ENCODE measurements at places on chromosomes 2 and 18.

GRCh38 chr2:146847846-146848245, 997.0 kb upstream of the ACVR2A start:
- no peaks in the 10 kb centered on the region for H3K36me3 ChIP-seq
- no peaks in the 10 kb centered on the region for H3K27me3 ChIP-seq
- DNase-seq = no peak
- H3K4me3 ChIP-seq = no peak overlapping the region
- H3K4me1 ChIP-seq = no peaks in the 10 kb centered on the region

DNA sequence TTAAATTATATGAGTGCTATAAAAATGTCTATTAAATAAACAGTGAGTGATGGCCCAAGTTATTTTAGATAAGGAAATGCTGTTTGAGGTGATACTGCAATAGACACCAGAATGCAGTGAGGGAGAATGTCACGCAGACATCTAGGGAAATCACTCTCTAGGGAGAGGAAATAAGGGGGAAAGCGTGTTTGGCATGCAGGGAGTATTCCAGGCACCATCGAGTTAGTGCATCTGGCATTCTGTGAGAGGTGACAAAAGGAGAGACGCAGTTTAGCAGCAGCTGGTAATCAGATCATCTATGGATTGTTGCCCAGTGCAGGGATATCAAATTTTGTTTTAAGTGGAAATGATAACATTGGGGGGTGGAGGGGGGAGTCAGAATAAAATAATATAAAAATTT, 175.4 kb upstream of the NETO1 start:
- no peaks in the 10 kb centered on the region for H3K27me3 ChIP-seq
- H3K4me3 ChIP-seq = no peak overlapping the region
- no peak for DNase-seq
- H3K36me3 ChIP-seq = no peaks in the 10 kb centered on the region
- H3K4me1 ChIP-seq = no peaks in the 10 kb centered on the region
- H3K27ac ChIP-seq = no peak overlapping the region

DNA sequence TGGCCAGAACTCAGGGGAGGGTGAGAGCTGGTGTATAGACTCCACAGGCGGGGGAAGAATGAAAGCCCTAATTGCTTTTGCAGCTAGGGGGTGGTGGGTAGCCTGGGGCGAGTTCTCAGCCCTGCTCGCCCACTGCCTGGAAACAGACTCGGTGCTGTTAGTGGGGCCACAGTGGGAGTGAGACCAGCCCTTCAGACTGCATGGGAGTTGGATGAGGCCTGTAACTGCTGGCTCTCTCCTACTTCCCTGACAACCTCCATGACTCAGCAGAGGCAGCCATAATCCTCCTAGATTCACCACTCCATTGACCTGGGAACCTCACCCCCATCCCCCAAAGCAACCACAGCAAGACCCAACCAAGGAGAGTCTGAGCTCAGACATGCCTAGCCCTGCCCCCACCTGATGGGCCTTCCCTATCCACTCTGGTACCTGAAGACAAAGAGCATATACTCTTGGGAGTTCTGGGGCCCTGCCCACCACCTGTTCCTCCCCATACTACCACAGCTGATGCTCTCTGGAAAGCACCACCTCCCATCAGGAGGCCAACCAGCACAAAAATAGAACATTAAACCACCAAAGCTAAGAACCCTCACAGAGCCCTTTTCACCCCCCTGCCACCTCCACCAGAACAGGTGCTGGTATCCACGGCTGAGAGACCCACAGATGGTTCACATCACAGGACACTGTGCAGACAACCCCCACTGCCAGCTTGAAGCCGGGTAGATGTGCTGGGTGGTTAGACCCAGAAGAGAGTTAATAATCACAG, 226.3 kb downstream of the EIPR1 start:
- H3K36me3 ChIP-seq = no peaks in the 10 kb centered on the region
- no peak overlapping the region for H3K4me3 ChIP-seq
- H3K27me3 ChIP-seq = no peaks in the 10 kb centered on the region
- no peak overlapping the region for H3K27ac ChIP-seq

DNA sequence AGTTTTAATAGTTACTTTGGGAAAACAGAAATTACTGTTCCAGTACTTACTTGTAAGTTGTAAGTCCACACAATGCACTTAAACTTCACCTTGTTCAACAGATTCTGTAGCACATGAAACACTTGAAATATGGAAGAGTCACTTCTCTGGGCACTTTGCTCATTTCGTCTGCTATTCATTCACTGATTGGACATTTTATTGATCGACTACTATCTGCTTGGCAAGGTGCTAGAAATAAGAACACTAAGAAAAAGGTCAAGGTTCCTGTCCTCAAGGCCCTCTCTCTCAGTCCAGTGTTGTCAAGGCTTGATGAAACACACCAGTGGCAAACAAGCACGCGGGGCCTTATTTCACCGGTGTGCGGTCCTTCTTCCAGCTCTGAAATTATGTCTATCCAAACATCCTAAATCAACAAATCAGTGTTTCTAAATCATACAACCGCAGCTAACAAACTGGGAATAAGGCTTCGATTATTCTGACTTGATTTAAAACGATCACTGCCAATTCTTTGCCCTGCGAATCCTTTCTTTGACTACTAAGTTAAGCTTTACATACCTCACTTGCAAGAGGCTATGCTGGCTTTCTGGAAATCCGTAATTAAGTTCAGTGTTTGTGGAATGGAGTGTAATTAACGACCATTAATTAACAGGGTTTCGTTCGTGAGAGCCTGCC, 780 bp upstream of the ITGAV start:
- H3K36me3 ChIP-seq = no peaks in the 10 kb centered on the region
- peak overlapping the region; percentile 86 for H3K4me3 ChIP-seq
- peak overlapping the region; percentile 94 for H3K27ac ChIP-seq
- H3K27me3 ChIP-seq = no peaks in the 10 kb centered on the region
- DNase-seq = no peak

GRCh38 chr18:24995056-24995455, 356.9 kb downstream of the ZNF521 start:
- H3K36me3 ChIP-seq = no peaks in the 10 kb centered on the region
- no peak for DNase-seq
- no peak overlapping the region for H3K4me3 ChIP-seq
- H3K27ac ChIP-seq = no peak overlapping the region
- no peaks in the 10 kb centered on the region for H3K4me1 ChIP-seq
- no peaks in the 10 kb centered on the region for H3K27me3 ChIP-seq

- H3K36me3 ChIP-seq = no peaks in the 10 kb centered on the region
- H3K4me3 ChIP-seq = no peak overlapping the region
- peaks cover 6% of the 10 kb centered on the region for H3K4me1 ChIP-seq
- H3K27me3 ChIP-seq = no peaks in the 10 kb centered on the region
- H3K27ac ChIP-seq = no peak overlapping the region
- no peak for DNase-seq
These were observed 50.6 kb upstream of the ODC1 start for GRCh38 chr2:10498525-10499274.

GRCh38 chr2:24820175-24820513, 26.9 kb downstream of the CENPO start:
- H3K4me1 ChIP-seq = peaks cover 4% of the 10 kb centered on the region
- no peaks in the 10 kb centered on the region for H3K27me3 ChIP-seq
- H3K4me3 ChIP-seq = no peak overlapping the region
- peaks cover 35% of the 10 kb centered on the region for H3K36me3 ChIP-seq
